ENCODE measurements at places on chromosomes 1 and 21.

GRCh38 chr1:76336931-76337371, 262.4 kb downstream of the ST6GALNAC3 start:
- peak; percentile 67 for DNase-seq

GRCh38 chr1:153032073-153032472, 1.1 kb downstream of the SPRR1B start:
- DNase-seq = no peak

- DNase-seq = no peak
Measured at GRCh38 chr1:226496453-226497015, 52.0 kb upstream of the STUM start.

DNA sequence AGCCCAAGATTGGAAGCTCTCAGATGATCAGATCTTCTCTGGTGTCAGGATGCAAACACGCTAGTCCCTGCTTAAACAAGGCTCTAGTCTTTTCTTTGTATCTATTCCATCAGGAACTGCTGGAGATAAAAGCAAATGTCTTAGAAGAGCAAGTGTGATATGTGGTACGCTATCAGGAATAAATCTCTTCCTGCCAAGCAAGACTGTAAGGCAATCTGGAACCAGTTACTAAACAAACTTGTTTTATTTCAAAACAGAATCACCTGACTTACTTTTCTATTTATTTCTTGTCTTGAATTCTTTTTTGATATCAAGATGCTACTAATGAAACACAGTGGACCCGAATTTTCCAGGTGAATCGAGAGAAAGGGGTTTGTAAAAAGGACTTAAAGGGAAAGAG, 139.9 kb upstream of the ZNF644 start:
- no peak for DNase-seq

- no peak for DNase-seq
Measured at GRCh38 chr1:186994897-186995296, 166.1 kb downstream of the PLA2G4A start.

DNA sequence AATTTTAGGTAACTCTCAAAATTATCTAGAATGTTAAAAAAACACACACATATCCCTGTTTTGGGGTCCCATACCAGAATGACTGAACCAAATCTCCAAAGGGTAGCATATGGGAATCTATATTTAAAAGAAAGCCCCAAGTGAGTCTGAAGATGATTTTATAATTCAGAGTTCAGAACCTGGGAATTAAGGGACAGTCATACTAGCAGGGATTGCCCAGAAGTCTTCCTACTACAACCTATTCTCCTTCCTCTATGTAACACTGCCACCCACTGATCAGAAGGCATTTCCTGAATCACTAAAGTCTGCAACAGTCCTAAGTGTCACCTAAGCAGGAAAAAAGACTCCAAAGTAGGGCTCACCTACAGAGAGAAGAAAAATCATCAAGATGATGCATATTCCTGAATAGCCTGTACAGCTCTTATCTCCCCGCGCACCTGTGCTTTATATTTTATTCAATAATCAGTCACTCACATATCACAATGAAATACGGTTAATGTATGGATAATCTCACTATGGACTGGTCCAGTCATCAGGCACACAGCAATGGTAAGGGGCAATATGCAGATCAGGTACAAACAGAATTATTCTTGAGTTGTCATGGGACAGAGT, 4.9 kb downstream of the RGS1 start:
- peak; percentile 29 for DNase-seq

- DNase-seq = no peak
Measured at GRCh38 chr21:45559216-45560105, 17.2 kb upstream of the SLC19A1 start.
